LHCN-M2 (cell line): ENCODE measurements at places on chromosomes 16 and 17. TPM values are rescaled to one million over a fixed set of nuclear protein-coding genes. Genes with fewer than 3 reads are reported as not detected.

Gene TMEM238L
- total RNA-seq: not detected in 2 replicates

Gene PRAC2
- not detected in 2 replicates for total RNA-seq

GRCh38 chr17:12088035-12088434, 67.4 kb downstream of the MAP2K4 start:
- DNase-seq: no peak

GRCh38 chr17:79171188-79171587, 96.6 kb downstream of the ENGASE start:
- no peak for DNase-seq

GRCh38 chr17:49361129-49361901, 735 bp downstream of the ZNF652 start:
- peak; percentile 21 for DNase-seq

GRCh38 chr16:31355431-31356100, 590 bp downstream of the ITGAX start:
- no peak for DNase-seq

DNA sequence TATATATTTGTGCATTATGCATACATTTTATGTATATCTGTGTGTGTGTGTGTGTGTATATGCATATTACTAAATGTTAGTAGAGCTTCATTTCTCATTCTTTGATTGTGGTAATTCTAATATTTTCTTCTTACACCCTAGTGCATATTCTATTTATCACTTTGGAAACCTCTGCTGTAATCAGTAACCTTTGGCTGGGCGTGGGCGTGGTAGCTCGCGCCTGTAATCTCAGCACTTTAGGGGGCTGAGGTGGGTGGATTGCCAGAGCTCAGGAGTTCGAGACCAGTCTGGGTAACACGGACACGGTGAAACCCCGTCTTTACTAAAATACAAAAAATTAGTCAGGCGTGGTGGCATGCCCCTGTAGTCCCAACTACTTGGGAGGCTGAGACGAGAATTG, 26.9 kb downstream of the CPSF4L start:
- no peak for DNase-seq

- DNase-seq: no peak
Measured at GRCh38 chr16:66598111-66598510, 6.4 kb upstream of the CMTM3 start.

- peak; percentile 42 for DNase-seq
Measured at GRCh38 chr17:16428098-16428882, 12.9 kb downstream of the TRPV2 start.
